ENCODE measurements at places on chromosomes 3 and 15.

DNA sequence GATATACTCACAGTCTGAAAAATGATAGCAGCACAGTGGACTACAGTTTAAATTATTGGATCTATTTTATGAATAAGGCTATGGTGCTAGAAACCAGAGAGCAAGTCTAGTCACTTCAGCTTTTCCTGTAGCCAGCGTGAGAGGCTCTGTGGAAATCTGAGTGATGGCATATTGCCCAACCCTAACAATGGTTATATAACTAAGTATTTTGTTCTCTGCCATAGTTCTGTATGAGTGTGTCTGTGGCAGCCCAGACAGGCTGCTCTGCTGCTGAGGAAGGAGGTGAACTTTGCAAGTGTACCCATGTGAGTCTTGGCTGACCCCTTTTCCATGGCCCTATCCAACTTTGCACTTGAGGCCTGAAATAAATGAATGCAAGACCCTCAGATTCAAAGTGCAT, 105.7 kb downstream of the LRTM1 start:
- DNase-seq, result peak; percentile 51

DNA sequence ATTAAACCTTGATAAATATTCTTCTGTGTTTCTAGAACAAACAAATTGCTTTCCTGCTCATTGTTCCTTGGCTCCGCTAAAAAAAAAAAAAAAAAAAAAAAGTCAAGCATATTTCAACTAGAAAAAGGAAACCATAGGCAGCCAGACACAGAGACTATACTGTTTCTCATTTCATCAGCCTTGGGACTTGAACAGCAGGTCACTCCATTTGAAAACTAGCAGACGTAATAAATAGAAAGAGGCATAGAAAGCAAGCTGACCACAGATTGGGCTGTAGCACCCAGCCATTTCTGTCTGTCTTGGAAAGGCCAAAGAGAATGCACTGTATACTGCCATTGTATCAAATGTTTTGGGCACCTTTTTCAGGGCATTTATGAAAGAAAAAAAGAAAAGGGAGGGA, 697.1 kb downstream of the NLGN1 start:
- DNase-seq, result no peak

GRCh38 chr3:107117156-107117555, 260.1 kb upstream of the CCDC54 start:
- DNase-seq, result no peak

GRCh38 chr3:131883086-131883485, 151.7 kb downstream of the CPNE4 start:
- DNase-seq, result no peak

DNA sequence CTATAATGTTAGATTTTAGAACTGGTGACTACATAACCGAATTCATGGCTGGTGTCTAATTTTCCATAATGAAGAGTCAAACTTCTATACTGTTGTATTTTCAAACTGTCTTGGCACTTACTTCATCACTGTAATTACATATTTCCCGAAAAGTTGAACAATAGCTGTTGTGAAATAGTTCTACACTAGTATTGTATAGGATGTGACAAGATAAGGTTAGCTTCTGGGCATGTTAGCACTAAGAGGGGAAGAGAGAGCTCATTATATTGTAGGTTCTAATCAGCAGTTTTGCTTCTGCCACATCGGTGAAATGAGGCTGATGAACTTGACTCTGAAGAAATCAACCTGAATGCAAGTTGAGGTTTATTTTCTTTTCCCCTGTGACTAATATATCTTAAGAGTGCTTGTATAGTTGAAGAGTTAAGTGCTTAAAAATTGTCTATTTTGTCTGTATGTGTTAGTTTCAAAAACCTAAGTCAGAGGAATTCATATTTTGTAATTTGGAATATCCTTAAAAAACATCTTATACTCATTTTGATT, 8.9 kb downstream of the GYG1 start:
- no peak for DNase-seq

GRCh38 chr3:48552111-48552951, 4.3 kb downstream of the PFKFB4 start:
- no peak for DNase-seq

GRCh38 chr3:122310361-122310760, 14.7 kb upstream of the CSTA start:
- DNase-seq, result no peak

DNA sequence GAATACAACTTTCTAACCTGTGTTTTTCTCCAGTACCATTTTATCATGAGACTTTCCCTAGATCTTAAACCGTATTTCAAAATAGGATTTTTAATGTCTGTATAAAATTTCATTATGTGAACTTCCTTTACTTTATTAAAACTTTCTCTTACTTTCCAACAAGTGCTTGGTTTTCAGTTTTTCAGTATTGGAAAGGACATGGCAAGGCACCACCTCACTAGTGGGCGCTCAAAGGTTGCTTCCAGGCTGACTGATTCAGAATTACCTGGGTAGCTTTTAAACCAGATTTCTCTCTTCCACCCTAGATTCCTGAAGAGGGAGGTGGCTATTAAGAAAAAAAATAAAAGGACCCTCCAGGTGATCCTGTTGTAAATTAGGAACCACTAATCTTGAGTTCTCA, 236.6 kb downstream of the SOX2 start:
- no peak for DNase-seq

GRCh38 chr3:155640098-155640497, 104.8 kb downstream of the PLCH1 start:
- no peak for DNase-seq

- peak; percentile 24 for DNase-seq
These were observed 41.7 kb downstream of the OXSM start for GRCh38 chr3:25831578-25831977.

GRCh38 chr3:52120556-52121463, 33.4 kb downstream of the POC1A start:
- no peak for DNase-seq

- DNase-seq, result peak; percentile 72
These were observed 74.2 kb upstream of the POU1F1 start for GRCh38 chr3:87350367-87351199.

DNA sequence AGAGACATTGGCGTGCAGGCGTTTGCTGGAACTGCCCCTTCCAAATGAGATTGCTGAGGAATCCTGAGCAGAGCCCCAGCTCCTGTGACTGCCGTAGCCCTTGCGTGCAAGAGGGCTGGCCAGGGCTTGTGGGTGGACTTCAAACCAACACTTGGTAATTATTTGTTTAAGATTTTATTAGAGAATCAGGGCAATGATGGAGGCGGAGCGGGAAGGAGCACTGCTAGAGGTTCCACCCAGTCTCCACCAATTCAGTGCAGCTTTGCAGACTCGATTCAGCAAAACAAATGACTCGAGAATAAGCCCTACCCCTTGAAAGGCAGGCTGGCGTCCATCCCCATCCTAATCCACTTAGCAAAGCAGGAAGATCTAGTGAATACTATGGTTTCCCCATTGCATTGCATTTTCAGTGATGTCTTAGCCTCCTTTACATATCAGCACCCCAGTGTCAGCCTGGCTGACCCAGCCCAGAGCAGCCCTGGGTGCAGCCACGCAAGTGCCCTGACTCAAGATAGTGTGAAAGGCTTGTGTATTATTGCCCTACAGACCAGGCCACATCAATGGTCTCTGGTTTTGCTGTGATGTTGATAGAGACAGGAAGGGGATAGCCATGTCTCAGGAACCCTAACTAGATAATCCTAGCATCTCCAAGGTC, 26.0 kb downstream of the GLDN start:
- peak; percentile 79 for DNase-seq

- DNase-seq, result no peak
These were observed 165.2 kb downstream of the ZPLD1 start for GRCh38 chr3:102599819-102600576.

GRCh38 chr3:141681390-141681780, 56.7 kb upstream of the RNF7 start:
- no peak for DNase-seq

- no peak for DNase-seq
These were observed 12.9 kb upstream of the FAM3D start for GRCh38 chr3:58679446-58679845.

DNA sequence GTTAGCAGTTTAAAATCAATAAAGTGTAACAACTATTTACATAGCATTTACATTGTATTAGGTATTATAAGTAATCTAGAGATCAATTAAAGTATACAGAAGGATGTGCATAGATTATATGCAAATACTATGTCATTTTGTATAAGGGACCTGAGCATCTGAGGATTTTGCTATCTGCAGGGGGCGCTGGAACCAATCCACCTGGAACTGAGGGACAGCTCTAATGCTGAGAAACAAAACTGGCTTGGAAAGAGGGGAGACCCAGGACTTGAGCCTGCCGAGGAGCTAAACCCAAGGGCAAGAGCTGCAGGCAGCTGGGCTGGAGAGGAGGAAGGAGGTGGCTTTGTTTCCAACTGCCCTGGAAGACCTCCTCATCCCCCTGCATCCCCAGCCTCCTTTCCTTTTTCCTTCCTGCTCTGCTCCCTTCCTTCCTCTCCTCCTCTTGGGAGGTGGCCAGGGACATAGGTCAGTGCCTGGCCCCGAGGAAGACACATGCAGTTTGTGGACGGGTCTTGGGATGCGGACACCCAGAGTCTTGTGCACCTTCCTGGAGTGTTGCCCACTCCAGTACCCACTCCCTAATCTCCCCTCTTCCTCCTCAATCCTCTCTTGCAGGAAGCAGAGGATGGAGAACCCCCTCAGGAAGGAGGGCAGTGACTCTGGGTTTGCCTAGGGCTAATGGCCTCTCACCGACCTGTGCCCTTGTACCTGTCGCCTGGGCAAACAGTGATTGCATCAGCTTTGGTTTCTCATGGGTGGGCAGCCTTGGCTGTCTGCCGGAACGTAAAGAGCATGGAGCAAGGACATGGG, 825 bp upstream of the RTP3 start:
- DNase-seq, result no peak
